ENCODE measurements at places on chromosomes 4 and X. TPM values are rescaled to one million over a fixed set of nuclear protein-coding genes. Genes with fewer than 3 reads are reported as not detected.
A peak's percentile ranks its signal among the peaks of the same experiment; 100 is the strongest.

- DNase-seq: no peak
These were observed 665.6 kb upstream of the CPEB2 start for GRCh38 chr4:14336656-14337055.

DNA sequence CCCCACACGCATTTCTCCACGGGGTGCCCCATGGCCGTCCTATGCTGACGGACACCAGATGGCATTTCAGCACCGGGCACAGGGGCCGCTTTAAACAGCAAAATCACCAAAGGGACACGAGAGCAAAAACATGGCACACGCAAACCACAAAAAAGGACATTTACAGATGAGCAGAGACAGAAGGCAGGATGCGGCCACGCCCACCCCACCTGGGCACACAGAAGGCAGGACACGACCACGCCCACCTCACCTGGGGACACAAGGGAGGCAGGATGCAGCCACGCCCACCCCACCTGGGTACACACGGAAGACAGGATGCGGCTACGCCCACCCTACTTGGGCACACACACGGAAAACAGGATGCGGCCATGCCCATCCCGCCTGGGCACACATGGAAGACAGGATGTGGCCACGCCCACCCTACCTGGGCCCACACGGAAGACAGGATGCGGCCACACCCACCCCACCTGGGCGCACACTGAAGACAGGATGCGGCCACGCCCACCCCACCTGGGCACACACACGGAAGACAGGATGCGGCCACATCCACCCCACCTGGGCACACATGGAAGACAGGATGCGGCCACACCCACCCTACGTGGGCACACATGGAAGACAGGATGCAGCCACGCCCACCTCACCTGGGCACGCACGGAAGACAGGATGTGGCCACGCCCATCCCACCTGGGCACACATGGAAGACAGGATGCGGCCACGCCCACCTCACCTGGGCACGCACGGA, 69.1 kb downstream of the FAM53A start:
- DNase-seq: no peak

- DNase-seq: no peak
These were observed 33.2 kb downstream of the STAG2 start for GRCh38 chrX:123994730-123995129.

The MAGEA9B gene
- 0.08 TPM for total RNA-seq

GRCh38 chrX:148268673-148269072, 231.7 kb upstream of the AFF2 start:
- no peak for DNase-seq

DNA sequence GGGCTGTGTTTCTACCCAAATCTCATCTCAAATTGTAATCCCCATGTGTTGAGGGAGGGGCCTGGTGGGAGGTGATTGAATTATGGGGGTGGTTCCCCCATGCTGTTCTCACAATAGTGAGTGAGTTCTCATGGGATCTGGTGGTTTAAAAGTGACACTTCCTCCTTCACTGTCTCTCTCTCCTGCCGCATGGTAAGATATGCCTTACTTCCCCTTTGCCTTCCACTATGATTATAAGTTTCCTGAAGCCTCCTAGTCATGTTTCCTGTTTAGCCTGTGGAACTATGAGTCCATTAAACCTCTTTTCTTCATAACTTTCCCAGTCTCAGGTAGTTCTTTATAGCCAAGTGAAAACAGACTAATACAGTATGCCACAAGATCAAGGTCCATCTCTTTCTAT, 70.0 kb upstream of the MSX1 start:
- DNase-seq: no peak

DNA sequence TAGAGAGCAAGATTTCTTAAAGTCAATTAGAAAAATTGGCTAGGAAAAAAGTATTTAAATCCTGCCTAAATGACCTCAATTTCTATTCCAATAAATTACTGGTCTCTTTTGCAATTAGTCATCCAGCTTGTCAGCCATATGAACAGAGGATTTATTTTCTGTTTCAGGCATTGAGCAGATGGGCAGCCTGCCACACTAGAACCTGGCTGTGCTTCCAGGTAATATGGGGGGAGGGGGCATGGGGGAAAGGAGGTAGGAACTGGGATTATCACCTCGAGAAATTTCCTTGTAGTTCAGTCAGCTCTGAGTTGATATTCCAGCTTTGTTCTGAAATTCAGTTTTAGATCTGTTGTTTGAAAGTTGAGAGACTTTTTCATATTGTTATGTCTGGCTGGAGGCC, 206.3 kb upstream of the LCORL start:
- DNase-seq: no peak

GRCh38 chr4:89531932-89532640, 224.5 kb upstream of the GPRIN3 start:
- DNase-seq: no peak

The PCDH18 gene
- 106 TPM for total RNA-seq

The PCDH19 gene
- 0.64 TPM for total RNA-seq

The CENPVL2 gene
- not detected for total RNA-seq

- DNase-seq: no peak
These were observed 90.8 kb downstream of the PSAPL1 start for GRCh38 chr4:7343950-7344349.

DNA sequence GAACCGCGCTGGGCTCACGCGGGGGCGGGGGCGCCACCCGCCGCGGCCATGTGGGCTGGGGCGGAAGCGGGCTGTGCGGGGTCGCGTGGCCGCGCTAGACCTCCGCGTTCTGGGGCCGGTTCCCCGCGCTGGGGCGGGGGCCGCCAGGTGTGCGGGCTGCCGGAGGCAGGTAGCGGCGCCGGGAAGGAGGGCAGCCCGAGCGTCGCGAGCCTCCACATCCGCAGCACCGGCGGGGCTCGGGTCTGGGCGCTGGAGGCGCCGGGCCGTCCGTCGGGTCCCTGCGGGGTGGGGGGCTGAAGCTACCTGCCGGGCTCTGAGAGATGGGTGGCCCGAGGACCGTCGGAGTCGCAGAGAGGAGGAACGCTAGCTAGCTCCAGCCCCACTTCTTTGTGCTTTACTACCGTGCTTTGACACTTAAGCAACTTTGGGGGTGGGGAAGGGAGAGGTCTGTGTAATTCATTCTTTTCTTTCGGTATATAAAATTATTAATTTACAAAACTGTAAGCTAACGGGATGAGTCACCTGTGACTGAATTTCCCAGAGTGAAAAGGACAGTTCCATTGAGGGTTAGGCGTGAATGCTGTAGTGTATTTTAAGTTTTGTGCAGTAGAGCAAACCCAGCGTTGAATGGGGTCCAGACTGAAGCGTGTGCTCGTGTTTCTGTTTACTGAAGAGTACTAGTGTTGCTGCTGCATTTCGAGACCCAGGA, 689 bp downstream of the METAP1 start:
- DNase-seq: peak; percentile 11

- no peak for DNase-seq
These were observed 220.6 kb upstream of the ARSJ start for GRCh38 chr4:114200026-114200425.

DNA sequence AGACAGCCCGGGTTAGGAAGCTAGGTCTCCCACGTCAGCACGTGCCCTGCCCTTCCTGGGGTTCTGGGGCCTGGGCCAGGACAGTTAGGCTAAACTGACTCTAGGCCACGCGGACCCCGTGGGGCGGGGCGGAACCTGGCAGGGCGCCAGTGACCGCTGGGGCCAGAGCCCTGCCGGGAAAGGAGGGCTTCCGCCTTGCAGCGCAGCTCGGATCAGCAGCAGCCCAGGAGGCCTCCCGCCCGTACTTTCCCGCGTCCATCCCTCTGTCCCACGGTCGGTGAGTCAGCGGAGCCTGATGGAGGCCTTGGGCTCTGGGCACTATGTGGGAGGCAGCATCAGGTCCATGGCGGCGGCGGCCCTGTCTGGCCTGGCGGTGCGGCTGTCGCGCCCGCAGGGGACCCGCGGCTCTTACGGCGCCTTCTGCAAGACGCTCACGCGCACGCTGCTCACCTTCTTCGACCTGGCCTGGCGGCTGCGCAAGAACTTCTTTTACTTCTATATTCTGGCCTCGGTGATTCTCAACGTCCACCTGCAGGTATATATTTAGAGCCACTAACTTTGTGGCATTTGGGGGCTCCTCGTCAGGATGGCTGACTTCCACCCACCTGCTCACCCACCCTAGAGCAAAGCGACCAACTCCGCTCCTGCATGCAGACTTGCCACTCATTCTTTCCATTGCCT, at the start of gene SMIM10:
Gene SMIM10, plus strand, starts transcription at position 191 of the 681 bp plus-strand sequence. Its CDS starts 105 bp downstream, at position 296.
- DNase-seq: peak; percentile 55

The FHDC1 gene
- 0.10 TPM for total RNA-seq

DNA sequence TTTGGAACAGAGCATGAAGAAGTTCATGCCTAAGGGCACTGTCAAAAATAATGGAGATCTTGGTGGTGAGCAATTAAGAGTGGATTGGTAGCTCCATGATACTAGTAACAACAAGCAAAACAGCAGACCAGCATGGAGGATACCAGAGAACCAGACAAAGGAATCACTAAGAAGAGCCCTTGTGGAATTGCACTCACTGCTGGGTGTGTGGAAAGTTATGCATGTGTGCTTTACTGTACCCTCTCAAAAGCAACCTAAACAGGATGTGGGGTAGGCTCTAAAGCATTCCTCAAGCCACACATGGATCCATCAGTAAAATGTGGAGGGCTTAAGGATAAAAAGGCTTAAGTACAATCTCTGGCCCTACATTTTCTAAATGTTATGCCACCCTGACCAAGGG, 69.5 kb downstream of the AR start:
- peak; percentile 45 for DNase-seq

DNA sequence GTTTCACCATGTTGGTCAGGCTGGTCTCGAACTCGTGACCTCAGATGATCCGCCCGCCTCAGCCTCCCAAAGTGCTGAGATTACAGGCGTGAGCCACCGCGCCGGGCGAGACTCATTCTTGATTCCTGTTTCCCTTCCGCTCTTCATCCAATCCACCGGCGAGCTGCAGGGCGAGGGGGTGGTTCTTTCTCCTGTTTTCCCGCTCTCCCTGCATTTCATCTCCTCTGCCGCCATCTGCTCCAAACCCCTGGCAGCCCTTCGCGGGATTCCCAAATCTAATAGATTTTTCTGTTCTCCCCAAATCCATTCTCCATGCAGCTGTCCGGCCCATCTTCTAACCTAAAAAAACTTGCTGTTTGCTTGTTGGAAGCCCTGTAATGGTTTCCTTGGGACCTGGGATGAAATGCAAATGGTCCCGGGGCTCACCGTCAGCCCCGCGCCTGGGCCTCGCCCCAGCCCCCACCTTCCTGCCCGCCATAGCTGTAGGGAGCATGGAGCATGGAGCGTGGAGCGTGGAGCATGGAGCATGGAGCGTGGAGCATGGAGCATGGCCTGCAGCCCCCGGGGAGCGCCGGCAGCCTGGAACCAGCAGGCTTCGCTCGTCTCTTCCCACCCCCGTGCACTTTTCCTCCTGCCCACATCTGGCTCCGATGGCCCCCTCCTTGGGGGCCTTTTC, 1.1 kb downstream of the ZFP42 start:
- DNase-seq: no peak

- no peak for DNase-seq
These were observed 205.3 kb upstream of the KLF8 start for GRCh38 chrX:56026815-56027214.

- no peak for DNase-seq
These were observed 34.9 kb downstream of the SMARCA1 start for GRCh38 chrX:129488359-129488758.

- no peak for DNase-seq
These were observed 1.8 kb downstream of the SEPTIN6 start for GRCh38 chrX:119690921-119691716.

The FGF5 gene
- total RNA-seq: 1.3 TPM

The ATG4A gene
- total RNA-seq: 15.3 TPM

DNA sequence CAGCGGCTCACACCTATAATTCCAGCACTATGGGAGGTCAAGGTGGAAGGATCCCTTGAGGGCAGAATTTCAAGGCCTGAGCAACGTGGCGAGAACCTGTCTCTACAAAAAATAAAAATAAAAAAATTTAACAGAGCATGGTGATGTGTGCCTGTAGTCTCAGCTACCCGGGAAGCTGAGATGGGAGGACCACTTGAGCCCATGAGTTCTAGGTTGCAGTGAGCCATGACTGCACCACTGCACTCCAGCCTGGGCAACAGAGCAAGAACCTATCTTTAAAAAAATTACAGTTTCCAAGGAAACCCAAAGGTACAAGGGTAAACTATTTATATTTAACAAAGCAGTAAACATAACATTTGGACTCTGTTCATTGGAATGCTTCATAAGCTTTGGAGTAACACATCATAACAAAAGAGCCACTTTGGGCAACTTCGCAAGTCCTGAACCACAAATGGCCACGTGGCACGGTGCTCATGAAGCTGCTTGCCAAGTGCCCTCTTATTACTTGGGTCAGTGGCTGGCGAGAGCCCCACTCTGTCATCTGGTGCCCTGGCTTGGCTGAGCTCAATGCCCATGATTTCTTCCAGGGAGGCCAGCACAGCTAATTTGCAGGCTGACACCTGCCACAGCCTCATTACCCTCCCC, 165.6 kb downstream of the SH3KBP1 start:
- DNase-seq: peak; percentile 59

GRCh38 chr4:159197260-159197884, 94.5 kb downstream of the RAPGEF2 start:
- DNase-seq: no peak

DNA sequence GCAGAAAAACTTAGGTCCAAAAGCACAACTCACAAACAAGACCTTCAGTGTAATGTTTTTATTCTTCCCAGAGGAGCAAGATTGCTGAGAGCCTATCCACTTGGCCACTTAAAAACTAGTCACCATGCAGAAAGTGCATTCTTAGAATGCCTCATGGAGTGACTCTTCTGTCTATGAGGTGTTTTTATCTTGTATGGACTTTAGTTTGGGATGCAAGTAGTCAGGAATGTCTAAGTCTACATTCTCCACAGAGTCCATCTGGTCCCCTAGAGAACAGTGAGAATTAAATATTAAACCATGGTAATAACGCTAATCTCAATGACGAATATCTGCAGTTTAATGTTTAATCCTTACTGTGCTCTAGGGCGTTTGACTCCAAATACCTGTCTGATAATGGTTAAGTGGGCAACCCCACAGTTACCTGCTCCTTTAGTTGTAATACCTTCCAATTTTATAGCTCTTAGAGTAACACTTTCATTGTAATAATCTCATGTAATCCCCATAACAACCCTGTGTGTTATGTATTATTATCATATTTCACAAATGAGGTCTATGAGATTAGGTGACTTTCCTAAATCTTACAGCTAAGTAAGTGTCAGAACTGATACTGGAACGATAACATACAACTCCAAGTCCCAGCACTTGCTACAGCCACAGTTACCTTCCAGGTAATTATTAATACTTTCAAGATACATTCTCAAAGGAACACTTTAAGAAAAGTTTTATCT, 235.6 kb upstream of the JADE1 start:
- DNase-seq: no peak

GRCh38 chrX:150037041-150037440, 98.8 kb upstream of the EOLA2 start:
- no peak for DNase-seq

The CD38 gene
- 0.02 TPM for total RNA-seq

All from H4 (cell line).